ENCODE measurements at places on chromosomes 7 and 10.

- no peak for DNase-seq
Measured at GRCh38 chr7:101140339-101140699, 13.4 kb downstream of the SERPINE1 start.

DNA sequence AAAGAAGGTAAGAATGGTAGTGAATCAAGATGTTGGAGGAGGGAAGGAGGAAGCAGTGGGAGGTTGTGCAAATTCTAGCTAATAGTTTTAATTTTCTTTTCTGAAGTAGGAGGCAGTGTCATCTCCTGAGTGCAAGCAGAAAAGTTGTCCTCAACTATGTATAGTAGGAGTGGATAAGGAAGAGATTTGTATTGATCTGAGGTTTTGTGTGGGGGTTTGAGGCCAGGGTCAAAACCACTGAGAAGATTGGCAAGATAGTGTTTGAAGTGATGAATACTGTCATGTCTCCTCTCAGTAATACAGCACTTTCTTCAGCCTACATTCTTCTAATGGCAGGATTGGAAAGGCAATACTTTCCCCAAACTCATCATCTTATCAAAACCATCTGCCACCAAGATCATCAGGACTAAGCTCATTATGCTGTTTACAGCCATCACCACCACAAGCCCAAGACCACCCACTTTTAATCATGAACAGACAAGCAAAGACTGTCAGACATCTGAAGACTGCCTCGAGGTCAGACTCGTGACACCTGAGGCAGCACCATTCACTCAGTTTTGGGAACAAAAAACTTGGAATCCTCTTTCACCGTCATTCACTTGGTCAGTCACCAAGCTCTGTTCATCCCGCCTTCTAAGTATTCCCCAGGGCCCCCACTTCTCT, 1.5 kb upstream of the MIOS start:
- no peak for DNase-seq

DNA sequence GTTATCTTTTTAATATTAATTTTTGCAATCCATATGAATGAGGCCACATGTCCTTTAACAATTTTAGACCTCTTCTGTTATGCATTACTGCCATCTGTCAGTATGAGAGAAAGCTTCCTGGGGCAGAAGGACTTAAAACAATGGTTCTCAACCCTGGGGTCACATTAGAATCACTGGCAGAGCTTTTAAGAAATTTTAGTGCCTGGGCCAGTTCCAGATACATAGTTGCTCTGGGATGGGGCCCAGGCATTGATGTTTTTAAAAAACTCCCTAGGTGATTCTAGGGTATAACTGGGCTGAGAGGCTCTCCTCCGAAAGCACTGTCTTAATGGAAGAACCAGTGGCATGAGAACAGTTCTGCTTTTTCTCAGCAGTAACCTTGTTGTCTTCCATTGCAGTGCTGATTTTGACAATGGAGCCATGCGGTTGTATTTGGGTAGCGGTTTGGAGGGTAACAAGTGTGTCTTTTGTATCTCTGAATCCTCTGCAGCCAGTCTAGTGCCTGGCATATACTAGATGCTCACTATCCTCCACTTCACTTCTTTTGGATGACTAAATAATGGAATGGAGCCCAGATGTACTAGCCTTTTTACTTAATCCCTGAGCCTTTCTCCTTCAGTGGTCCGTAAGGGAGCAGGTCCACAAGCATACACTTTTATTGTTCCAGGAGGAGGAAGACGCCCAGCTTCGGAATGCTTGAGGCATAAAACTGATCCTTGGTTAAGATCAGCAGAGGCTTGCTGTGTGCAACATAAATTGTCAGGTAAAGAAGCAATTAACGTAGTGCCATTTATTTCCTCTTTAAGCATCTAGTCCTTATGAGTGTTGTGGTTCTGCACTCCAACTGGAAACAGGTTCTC, 227.1 kb downstream of the AUTS2 start:
- DNase-seq: no peak

GRCh38 chr10:26214551-26215395, 1.8 kb upstream of the GAD2 start:
- no peak for DNase-seq

DNA sequence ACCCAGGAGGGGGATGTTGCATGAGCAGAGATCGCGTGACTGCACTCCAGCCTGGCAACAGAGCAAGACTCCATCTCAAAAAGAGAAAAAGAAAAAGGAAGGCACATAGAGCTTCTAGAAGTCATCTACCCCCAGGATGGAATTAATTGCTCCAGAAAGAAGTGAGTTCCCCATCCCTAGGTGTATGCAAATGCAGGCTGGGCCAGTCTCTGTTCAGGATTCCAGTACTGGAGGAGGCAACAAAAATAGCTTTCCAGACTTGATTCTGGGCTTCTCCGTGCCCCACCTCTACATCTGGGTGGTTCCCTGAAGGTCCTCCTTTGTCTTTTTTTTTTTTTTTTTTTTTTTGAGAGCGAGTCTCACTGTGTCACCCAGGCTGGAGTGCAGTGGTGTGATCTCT, 28.6 kb downstream of the CASTOR2 start:
- no peak for DNase-seq

All from NCI-H460 (cell line).